ENCODE measurements at places on chromosomes 13 and 19.
A peak's percentile ranks its signal among the peaks of the same experiment; 100 is the strongest.

DNA sequence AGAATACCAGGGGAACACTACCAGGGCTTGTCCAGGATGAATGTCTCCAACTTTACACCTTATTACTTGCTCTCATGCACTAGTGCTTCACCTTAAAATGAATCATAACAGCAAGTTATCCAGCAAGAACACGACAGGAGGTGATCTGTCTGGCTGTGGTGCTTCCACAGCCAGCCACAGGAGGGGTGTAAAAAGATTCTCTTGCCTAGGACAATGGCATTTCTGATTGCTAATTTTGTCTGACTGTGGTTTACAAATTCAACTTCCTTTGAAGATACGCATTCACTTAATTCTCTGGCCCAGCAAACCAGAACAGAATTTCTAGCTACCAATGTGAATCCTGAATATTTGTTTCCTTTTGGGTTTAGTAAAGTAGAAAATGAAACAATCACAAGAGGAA lies 23.1 kb upstream of the COG3 start:
- DNase-seq = no peak

DNA sequence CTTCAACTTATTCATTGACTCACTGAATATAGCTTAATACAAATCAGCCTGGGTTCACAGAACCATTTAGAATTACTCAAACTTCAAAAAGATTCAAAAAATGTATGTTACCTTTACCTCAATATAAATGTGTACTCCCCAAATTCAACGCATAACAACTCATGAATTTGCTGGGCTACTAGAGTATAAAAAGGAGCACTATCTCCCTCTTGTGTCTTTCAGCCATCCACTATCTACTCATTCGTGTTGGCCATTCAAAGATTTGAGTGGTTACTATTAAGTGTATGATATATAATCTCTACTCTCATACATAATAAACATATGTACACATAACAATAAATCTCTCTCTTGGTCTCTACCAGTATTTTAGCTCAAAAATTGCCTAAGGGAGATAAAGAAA lies 20.3 kb downstream of the INTS6 start:
- DNase-seq = no peak

DNA sequence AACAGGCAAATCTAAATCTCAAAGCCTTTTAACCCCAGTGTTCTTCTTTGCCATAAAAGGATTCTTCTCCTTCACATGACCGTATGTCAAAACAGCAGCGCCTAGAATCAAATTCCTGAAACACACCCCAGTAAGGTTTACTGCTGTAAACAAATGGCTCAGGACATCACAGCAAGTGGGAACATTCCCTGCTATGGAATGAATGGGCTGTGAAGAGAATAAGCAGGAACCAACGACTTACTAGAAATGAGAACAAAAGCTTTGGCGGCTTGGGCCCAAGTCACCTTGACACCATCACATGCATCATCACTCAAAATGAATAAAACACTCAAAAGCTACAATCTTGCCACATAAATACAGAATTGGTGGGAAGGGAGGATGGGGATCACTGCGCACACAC lies 80.4 kb upstream of the SPATA13 start:
- no peak for DNase-seq

GRCh38 chr13:51687947-51688714 lies 103.9 kb downstream of the WDFY2 start:
- no peak for DNase-seq

DNA sequence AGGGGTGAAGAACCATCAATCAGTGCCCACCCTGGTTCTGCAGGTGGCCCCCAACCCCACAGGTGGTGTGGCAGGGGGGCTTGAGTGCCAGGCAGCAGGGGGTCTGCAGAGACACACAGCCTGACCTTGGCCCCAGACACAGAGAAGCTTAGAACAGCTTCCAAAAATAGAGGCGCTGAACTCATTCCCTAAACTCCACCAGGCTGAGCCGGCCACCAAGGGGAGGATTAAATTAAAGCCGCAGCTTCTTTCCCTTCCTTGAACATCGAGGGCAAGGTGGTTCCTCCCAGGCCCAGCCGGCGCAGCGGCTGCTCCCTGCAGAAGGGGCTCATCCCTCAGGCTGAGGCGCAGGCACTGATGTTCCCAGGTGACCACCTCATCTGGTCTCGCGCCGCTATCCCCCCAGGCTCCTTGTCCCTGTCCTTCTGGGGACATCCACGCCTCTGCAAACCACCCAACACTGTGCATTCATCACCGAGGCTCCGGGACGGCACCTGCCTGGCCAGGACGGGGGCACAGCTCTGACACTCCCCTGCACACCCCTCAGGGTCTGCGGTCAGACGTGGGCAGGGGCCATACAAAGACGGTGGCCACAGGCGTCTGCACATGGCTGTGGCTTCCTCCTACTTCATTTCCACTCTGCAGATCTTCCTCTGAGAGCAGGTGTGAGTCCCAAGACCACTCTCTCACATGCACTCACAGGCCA lies 30.9 kb downstream of the LAMP1 start:
- no peak for DNase-seq

DNA sequence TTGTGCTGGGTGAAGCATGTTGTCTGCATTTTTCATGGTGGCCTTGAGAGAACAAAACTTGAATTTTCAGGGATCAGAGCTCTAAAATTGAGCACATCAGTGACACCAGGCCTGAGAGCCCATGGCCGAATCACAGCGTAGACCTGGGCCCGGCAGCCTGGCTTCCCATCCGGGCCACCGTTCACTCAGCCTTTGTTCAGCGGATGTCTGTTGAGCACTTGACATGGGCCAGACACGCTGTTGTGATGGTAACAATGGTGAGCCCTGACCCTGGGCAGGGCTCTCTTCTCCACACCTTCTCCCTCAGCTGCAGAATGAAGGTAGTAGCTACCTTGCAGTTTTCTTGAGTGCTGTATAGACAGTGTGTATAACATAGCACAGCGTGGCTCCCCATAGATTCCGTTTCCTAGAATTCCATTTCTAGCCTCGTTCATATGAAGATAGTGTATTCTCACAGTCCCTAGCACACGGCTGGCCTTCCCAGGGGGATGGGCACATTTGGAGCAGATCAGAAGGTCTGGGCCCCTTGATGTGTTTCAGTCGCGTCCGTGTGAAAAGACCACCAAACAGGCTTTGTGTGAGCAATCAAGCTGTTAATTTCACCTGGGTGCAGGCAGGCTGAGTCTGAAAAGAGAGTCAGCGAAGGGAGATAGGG lies 75.3 kb downstream of the RAB20 start:
- no peak for DNase-seq

DNA sequence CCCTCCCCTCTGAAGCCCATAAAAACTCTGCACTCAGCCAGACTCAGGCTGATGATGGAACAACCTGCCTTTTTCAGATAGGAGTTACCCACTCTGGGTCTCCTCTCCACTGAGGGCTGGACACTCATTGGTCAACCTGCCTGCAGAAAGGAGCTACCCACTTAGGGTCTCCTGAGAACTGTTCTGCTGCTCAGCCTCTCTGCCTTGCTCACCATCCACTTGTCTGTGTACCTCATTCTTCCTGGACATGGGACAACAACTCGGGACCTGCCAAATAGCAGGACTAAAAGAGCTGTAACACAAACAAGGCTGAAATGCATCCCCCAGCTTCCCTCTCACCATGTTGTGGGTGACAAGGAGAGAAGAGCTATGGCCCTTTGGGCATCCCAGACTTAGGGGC lies 18.4 kb upstream of the RCBTB2 start:
- DNase-seq = no peak

DNA sequence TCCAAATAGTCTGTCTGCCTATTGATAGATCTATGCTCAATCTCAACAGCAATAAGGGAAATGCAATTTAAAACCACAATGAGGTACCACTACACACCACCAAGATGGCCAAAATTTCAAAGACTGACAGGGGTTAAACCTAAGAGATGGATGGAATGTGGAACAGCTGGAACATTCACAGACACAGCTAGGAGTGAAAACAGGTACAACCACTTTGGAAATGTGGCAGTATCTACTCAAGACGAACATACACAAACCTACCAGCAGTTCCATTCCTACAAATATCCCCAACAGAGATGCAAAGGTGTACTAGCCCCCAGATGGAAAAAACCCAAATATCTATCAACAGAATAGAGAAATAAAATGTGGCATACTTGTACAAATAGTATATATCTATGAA lies 86.4 kb downstream of the TSC22D1 start:
- no peak for DNase-seq

DNA sequence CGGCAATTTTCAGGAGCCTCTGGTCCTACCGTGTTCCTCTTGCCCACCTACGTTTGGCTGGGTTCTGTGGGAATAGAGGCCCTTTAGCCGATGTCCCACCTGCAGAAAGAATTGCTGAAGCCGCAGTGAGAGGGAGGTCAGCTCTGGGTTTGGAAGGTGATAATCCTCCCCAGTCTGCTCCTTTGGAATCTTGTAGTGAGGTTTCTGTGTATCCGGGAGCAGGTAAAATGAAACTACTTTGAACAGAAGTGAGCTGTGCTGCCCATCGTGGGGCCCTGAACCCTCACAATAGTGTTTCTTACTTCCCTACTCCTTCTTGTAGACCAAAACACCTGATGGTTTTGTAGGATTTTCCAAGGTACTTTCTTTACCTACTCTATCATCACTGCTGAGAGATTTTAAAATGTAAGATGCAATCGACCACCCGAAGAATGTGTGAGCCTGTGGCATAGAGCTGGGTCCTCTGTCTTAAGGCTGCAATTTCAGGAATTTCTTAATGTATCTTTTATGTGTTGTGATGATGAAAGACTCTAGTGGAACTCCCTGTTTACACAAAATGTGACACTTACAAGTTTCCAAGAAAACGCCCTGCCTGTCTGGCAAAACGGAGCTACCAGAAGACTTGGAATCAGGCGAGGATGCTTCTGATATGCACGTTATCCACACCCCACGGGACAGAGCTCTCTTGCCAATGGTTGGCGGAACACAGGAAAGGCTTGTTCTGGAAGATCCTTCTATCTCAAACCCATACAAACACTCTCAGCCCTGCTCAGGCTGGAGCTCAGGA lies 76.1 kb downstream of the RGCC start:
- DNase-seq = no peak

GRCh38 chr13:113110048-113110851 lies 4.7 kb downstream of the F7 start:
- DNase-seq = peak; percentile 69

- peak; percentile 47 for DNase-seq
These were observed 73.8 kb downstream of the CCDC70 start for GRCh38 chr13:51935326-51936171.

DNA sequence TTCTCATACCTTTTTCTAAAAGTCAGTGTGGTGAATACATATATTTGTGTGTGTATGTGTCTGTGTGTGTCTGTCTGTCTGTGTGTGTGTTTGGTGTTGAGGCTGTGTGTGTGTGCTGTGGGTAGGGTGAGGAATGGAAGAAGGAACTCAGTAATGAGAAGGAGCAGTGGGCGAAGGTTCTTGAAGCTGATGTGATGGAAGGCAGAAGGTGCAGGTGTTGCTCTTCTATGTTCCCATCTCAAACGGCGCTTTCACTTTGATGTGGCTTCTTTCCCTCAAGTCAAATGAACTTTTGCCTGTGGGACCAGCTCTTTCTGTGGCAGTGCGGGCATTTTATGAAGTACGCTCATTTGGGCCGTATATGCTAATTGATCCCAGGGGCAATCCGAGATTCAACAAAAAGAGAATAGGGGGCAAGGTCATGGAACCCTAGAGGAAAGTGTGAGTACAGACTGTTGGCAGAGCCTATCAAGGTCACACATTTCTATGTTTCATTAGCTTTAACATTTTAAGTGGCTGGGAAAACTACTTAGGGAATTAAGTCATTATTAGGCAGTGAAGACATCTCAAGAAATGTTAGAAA lies 15.2 kb downstream of the BIVM start:
- DNase-seq = no peak

DNA sequence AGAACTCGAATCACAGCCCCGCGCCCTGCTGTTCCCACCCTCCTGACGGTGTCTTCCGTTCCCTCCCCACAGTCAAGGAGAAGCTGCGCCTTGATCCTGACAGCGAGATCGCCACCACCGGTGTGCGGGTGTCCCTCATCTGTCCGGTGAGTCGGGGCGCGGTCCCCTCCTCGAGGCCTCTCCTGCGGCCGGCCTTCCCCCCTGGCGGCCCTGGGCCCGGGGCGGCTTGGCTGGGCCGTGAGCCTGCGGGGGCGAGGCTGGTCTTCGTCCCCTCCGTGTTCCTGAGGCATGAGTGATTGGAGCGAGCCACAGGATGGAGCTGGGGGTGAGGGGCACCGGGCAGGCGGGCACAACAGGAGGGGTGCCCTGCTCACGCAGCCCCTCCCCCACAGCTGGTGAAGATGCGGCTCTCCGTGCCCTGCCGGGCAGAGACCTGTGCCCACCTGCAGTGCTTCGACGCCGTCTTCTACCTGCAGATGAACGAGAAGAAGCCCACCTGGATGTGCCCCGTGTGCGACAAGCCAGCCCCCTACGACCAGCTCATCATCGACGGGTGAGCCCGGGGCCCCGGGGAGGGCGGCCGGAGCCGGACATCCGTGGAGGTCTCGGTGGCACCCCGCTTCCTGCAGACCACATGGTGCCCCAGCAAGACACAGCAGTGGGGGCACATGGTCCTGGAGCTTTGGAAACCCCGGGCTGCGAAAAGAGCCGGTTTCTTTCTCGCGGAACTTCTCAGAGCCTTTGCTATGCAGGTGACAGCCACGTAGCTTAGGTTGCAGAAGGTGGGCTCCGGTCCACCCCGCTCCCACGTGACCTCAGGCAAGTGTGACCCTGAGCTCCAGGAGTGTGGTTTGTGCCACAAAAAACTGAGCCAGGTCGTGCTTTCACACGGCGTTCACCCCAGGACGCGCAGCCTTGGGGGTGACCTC lies 25.8 kb downstream of the PIAS4 start:
- no peak for DNase-seq

DNA sequence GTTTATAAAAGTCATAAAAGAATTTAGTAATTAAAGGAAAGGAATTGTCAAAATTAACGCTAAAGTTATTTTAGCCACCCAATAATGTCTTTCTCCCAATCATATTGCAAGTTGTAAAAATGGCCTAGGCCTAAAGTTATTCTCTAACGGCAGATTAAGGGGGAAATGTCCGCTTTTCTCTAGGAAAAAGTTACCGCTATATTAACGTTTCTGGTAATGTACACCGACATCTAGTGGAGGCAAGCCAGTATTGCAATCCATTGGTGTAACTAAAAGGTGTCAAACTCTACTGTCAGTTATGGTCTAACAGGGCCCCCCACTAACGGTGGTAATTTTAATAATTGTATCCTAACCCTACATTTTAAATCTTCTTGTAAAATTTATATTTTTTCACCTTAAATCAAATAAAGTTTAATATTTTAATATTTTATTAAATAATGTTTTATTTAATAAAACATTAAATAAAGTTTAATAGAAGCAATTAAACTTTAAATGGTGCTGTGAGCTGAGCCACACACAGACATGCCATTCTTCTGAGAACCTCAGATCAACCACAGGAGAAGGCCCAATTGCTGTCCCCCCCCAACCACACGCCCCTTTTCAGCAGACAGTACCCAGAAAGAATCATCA lies 35.9 kb upstream of the ZSCAN5A start:
- DNase-seq = no peak

GRCh38 chr13:111338841-111339240 lies 18.4 kb downstream of the TEX29 start:
- peak; percentile 60 for DNase-seq

DNA sequence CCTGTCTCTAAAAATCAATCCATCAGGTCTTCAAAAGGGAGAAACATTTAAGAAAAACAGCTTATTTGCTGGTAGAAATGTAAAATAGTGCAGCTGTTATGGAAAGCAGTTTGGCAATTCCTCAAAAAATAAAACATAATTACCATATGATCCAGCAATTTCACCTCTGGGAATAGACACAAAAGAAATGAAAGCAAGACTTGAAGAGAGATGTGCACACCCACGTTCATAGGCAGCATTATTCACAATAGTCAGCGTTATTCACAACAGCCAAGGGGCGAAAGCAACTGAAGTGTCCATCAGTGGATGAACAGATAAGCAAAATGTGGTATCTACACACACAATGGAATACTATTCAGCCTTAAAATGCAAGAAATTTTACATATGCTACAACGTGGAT lies 45.1 kb upstream of the DOCK9 start:
- DNase-seq = no peak

All from cardiac septum (tissue), 1 donor.